Activated T-helper 1 cell treated with anti-CD3 and anti-CD28 coated beads, Interleukin-12 subunit alpha, Interleukin-12 subunit beta, Interleukin-2, Interleukin-4 antibody, amounts not matched to agents 30 ng/mL and 10 ng/mL and 1 ng/mL, durations not matched to agents 14 hours and 24 hours and 36 hours (primary cell): ENCODE measurements at places on chromosomes 2 and 18.

DNA sequence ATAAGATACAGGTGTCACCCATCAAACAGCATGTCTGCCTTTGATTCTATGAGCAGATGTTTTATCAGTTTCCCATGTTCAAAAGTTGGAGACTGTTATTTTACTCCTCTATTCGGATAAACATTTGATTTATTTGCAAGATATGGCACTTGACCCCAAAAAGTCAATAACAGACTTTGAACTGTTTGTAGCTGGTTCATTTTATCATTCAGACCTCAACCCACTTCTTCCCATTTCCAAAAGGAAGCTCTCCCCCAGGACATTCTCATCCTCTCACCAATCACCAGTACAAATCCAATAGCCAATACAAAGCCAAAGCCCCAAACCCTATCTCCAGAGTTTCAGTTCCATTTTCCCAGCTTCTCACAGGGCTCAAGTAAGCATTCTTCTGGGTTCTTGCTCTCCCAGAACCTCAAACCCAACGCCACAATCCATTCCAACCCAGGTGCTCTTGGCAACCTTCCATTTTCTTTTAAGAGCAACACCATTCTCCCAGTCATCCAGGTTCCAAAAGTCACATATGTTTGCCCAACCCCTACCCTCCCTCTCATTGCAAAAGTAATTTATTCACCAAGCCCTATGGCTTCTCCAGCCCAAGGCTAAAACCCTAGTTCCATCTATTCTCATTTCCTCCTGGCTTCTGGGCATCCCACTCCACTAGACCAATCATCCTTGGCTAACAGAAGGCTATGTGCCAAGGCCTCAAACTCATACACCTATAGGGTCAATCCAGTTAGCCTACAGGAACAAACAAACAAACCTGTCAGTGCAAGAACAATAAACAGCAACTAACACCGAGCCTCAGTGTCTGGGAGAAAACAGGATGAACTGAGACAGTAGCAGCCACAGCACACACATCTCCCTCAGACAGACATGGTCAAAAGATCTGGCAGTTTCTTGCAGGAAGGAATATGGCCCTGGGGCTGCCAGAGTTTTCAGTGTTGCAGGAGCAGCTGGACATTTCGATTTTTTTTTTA, 9.2 kb downstream of the ACVR1 start:
- DNase-seq = no peak

- DNase-seq = no peak
Measured at GRCh38 chr2:31384771-31385276, 29.7 kb downstream of the XDH start.

DNA sequence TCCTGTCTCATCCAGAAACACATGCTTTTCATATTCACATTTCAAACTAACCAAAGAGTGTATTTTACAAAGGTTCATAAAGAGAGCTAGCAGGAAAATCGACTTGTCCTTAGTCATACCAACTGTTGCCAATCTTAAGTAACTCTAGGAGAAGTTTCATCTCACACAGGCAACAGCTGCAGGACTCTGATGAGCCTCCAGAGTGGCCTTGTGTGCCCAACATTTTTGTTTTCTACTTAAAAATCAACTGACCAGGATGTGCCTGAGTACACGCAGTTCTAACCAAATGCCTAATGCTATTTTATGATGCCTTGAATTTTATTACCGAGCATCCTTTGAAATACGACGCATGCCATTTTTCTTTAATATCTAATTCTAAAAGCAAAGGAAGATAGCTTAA, 595.9 kb upstream of the LRRTM4 start:
- no peak for DNase-seq

DNA sequence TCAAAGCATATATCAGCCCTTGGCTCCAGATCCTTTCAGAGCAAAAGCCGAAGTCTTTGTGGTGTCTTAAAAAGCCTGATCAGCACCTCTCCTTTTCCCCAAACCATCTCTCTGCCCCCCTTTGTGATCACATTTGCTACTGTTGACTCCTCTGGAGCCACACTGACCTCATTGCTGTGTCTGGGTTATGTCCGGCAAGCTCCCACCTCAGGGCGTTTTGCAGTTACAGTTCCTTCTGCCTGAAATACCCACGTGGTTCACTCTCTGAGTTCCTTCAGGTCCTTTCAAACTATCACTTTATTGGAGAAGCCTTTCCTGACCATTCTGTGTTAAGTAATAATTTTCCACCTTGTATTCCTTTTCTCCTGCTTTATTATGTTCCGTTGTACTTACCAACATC, 11.8 kb downstream of the C2orf69 start:
- DNase-seq = no peak

DNA sequence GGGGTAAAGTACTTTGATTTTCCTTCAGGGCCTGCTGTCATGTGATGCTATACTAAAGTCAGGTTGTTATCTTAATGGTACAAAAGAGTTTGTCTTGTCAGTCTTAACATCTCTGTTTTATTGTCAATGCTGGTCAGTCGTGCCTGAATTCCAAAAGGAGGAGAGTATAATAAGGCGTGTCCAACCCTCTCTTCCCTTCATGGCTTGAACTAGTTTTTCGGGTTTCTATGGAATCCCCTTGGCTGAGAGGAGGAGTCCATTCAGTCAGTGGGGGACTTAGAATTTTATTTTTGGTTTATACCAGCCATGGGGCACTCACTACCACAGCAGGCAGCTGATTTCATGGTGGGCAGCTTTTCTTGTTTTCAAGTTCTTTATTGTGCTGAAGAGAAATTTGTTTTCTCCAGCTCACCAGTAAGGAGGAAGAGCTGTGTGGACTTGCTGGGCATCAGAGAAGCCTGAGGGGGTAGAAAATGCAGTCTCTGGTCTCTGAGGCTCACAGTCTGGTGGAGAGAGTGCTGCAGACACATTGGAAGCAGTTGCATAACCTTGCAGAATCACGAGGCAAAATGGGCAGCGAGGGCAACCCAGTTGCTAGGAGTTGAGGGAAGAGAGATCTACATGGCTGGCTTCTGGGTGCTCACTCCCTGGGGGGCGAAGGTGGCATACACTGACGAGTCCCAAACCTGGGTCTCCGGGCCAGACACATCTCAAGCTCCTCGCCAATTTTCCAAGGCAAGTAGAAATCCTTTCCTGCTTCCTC, 193.1 kb downstream of the ZBTB7C start:
- DNase-seq = no peak

- DNase-seq = no peak
Measured at GRCh38 chr2:186523791-186524190, 37.7 kb downstream of the ZC3H15 start.

DNA sequence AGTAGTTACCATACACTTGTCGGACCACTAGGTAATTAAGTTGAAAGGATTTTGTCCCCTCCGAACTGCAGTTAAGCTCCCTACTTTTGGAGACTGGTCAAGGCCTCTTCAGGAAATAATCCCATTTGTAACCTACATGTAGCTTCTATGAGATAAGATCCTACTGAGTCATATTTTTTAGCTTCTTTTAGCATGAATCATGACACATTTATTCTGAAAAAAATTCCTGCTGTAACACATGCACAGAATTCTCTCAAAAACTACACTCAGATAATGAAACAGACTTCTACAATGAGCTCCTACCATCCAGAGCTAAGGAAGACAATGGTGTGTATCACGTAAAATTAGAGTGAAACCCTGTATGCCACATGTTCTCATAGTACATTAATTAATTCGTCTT, 100.7 kb upstream of the CCDC195 start:
- no peak for DNase-seq

DNA sequence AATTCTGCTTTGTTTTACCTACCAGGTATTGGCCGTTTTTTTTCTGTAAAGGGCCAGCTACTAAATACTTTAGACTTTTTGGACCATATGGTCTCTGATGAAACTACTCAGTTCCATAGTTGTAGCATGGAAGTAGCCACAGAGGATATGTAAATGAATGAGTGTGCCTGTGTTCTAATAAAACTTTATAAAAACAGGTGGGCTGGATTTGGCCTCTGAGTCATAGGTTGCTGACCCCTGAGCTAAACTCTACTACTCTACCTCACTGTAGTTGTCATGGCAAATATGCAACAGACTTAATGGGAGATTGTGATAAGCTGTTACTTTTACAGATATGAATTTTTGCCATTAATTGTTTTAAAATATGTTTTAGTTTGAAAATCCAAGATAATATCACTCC, 19.7 kb downstream of the CLIP4 start:
- DNase-seq = no peak

- DNase-seq = no peak
Measured at GRCh38 chr2:68796295-68796905, 61.8 kb downstream of the ARHGAP25 start.

DNA sequence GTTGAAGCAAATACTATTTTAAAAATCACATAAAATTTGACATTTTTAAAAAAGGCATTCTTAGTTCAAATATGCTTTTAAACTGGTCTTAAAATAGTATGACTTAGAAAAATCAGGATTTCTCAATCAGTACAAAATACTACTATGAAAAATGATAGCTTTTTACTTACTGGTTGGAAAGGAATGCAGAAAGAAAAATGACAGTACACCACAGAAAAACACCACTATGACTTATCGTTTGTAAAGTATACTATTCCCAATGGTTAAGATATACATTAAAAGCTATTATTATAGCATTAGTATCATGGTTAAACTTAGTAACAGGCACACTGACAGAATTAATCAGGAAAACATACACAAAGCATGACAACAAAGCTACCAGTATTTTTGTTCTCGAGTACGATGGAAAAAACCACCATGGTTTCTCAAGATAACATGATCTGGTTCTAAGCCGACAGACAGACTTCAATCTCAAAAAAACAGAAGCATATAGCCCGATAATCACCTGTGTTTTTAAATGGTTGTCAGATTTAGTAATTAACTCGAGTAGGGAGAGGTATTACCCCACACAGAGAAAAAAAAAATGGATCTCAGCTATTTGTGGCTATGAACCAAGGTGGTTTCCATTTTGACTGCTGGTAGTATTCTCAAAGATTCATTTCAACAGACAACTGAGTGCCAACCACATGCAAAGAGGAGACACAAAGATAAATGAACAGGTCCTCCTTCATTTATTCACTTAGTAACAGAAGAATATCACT, 39.1 kb downstream of the CUL3 start:
- no peak for DNase-seq
